ENCODE measurements at places on chromosomes 3 and 15.

- DNase-seq = no peak
Observed at GRCh38 chr15:62828364-62828763, 214.2 kb upstream of the TPM1 start.

- no peak for DNase-seq
Observed at GRCh38 chr15:28068930-28069329, 30.2 kb downstream of the OCA2 start.

GRCh38 chr3:17013571-17013970, 128.8 kb downstream of the PLCL2 start:
- no peak for DNase-seq

- DNase-seq = no peak
Observed at GRCh38 chr15:74229686-74230085, 6.4 kb upstream of the CCDC33 start.

DNA sequence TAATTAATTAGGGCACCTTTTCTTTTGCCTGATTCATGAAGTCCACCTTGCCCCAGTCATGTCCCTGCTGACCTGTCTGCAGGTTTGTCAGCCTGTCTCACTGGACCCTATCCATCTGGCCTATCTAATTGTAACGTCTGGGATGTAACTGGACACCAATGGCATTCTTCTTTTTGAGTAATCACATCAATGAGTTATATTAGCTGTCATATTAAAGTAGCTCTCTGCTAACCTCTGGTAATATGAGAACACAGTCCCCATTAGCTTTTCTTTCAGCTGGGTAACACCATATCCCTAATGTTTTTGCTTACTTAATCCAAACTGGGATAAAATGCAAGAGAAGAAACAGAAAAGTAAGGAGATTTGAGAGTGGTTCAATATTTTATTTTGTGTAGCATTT, 166.2 kb upstream of the VEPH1 start:
- no peak for DNase-seq

- no peak for DNase-seq
Observed at GRCh38 chr15:66724732-66725463, 22.9 kb downstream of the SMAD6 start.

DNA sequence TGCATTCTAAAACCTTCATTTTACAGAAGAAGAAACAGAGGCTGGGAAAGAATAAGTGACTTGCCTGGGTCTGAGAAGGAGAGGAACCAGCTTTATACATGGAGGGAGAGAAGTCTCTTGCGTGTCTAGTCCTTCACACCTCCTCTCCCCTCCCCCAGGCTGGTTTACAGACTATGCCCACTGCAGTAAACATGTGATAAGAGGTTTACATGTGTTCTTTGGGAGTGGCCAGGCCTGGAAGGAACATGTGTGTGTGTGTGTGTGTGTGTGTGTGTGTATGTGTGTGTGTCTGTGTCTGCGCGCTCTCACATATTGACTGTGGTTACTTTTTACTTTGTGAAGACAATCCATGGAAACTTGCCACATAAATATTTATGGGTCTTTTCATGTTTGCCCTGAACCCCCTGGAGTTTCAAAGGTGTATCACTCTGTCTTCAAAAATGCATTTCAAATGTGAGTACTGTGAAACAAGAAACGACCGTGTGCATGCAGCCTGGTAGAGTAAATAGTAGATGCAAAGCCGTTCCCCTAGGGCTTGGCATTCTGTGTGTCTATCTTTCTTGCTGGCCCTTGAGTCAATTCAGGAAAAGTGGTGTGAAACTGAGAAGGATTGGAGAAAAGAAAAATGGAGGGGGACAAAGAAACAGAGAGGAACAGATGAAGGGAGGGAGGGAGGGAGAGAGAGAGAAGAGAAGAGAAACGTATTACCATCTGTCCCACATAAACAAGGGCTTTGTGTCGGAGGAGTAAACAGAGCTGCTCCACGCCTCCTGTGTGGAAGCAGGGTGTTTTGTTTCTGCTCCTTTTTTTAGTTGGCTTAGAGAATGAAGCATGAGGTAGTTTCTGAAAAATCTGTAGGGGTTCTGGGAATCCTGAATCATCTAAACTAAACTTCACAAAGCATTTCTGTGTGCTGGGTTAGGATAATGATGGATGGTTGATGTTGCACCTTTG, 51.7 kb downstream of the CLDN11 start:
- DNase-seq = no peak

DNA sequence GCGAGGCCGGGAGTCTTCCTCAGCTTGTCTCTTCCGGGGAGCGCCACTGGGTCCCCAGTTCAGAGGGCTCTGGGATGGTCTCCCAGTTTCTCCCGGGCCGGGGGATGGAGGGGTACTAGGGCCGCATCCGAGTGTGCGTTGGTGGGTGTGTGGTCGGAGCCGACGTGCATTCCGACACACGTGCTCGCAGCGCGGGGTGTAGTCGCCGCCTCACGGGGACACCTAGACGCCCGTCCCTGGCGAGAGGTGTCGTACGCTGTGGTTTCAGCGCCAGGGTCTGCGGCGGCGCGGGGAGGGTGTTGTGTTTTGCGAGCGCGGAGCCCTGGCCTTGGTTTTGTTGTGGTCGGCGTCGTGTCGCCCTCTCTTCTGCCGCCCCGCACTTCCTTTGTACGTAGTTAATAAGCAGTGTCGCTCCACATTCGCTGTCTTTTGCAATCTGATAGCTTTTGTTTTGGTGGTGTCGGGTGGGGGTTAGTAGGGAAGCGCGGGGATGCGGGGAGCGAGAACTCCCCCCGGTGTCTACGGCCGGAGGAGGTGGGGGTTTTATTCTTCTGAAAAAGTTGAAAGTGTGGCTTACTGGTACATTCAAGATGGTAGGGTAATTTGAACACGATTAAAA, 2.2 kb downstream of the IGF1R start:
- peak; percentile 51 for DNase-seq

DNA sequence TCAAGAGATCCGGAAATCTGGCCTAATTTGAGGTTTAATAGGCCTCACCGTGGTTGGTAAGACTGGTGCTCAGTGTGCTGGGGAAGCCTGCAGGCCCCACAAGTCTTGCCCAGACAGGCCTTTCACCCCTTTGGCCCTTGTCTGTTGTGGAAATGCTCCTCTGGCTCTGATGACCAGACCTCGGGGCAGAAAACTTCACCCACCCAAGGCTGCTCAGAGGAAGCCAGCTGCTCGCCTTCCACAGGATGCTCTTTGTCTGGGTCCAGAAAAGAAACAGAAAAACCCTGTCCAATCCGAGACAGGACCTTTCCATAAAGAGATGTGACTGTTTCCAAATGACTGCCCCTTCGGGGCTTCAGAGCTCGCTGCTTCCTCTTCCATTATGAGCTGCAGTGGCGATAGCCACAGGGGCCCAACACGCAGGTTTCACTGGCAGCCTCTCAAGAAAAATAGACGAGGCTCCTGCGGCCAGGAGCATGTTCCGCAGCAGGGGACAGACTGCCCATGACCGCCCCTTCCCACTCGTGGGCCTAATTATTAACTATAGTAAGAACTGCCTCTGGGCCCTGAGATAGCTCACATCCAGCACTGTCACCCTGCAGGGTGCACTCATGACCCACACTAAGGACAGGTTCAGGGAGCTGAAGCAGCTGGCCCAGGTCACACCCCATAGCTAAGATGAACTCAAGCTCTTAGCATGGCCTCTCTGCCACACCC, 6.8 kb upstream of the SNX22 start:
- DNase-seq = no peak

- no peak for DNase-seq
Observed at GRCh38 chr3:155554777-155555451, 190.0 kb downstream of the PLCH1 start.

- DNase-seq = no peak
Observed at GRCh38 chr15:74168711-74169126, 4.8 kb upstream of the ISLR start.

DNA sequence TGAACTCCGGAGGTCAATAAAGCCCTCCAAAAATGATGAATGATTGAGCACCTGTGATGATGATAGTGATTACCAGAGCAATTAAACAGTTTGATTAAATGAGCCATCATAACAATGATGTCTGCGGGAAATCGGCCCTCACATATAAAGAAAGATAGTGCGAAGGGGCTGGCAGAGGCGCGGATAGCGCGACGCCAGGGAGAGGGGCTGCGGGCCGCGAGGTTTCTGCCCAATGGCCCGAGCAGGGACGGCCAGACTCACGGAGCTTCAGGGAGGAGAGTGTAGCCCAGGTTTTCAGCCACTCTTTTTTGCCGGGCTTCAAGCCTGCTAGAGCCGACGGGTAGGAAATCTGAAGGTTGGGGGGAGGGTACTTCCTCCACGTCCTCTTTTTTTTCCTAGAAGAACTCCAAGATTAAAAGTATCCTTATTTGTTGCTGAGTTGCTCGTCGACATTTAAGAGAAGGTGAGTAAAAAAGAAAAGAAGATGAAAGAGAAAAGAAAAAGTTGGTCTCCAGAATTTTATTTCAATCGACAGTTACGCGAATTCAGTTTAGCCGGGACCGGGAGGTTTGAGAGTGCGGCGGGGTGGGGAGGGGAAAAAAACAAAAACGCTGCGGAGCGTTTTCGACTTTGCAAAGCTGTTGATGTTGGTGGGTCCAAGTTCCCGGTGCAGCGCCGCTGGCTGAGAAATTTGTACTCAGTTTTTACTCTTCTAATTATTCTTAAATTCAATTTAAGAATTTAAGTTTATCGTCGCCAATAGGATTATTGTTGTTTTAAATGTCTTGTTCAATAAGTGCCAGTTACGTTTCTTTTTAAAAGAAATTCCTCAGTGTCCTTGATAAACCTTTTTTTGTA, 2.2 kb upstream of the MEIS2 start:
- DNase-seq = no peak

DNA sequence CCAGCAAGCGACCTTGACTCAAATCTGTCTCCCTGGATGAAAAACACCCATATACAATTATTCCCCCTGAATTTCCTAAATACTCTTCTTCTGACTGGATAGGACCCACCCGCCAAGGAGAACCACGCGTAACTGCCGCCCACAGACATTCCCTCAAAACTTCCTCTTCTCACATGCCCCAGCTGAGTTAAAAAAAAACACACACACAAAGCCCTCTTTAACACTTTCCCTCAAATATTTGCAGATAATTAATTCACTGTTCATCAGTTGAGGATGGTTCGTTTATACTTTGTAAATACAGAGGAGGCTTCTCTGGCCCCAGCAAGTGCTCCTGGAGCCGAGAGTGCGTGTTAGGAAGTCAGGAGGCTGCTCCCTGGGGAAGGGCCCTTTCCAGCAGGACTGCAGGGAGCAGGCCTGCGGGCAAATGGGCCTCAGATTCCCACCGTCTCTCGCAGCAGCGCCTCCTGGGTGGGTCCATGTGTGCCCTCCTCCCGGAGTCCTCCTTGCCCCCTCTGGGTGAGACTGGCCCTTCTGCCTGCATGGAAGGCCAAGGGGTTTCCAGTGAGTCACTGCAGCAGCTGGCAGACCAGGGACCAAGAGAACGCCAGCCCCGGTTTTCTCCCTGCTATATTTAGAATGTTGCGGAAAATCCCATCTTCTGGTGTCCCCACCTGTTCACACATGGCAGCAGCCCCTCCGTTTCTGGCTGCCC, 46.8 kb downstream of the MGLL start:
- no peak for DNase-seq

DNA sequence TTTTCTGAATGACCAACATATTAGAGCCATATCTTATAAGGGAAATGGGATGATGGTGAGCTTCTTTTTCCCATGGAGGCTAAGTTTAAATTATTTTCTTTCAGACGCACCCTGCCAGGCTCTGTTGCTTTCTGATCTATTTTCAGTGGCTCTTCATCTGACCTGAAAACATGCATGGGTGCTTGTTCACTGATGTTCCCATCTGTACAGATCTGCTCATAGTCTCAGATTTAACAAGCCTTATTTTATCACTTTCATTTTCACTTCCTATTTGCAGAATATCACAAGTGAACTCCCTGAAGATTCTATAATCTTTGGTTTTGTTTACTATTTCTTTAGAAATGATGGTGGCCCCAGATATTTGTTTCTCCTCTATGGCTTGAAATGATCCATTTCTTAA, 31.1 kb upstream of the SUCLG2 start:
- peak; percentile 33 for DNase-seq

DNA sequence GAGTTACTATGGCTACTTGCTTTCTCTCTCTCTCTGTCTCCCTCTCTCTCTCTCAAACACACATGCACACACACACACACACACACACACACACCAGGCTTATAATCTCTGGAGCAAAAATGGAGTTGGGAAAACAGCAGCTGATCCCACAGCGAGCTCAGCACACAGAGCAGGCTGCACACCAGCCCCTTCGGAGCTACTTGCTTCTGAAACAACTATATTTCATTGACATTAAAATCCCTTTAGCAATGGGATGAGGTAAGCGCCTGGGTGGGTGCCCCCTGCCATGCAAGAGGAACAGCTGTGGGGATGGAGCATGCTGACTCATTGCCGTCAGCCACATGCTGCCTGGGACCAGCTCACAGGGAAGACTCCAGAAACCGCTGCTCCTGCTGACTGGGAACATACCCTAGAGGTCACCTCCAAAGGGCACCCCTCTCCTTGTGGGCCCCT, 45.7 kb downstream of the B3GNT5 start:
- DNase-seq = no peak

DNA sequence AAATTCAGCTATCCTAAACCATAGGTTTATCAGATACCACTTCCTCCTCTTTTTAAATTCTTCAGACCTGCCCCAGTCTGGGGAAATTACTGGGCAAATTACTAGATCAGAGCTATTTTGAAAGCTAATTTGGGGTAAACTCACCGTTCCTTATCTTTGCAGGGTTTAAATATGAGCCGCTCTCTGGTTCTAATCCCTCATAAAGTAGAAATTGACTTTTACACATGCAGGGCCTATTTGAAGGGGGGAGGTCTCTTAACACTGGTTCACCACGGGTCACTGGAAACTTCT, 11.0 kb upstream of the MEIS2 start:
- no peak for DNase-seq

All from CD4-positive, alpha-beta T cell treated with Interleukin-10 for 1 hour (primary cell).